ENCODE measurements at places on chromosomes 1 and 21. TPM values are rescaled to one million over a fixed set of nuclear protein-coding genes. Genes with fewer than 3 reads are reported as not detected.

Gene CYP4X1
- total RNA-seq = not detected

Gene CRYZL1
- total RNA-seq = 18.3 TPM

Gene PRAMEF9
- total RNA-seq = not detected

Gene ARHGEF19
- 1.9 TPM for total RNA-seq

Gene C4BPB
- total RNA-seq = not detected

Gene CA6
- not detected for total RNA-seq

Gene TSPAN1
- total RNA-seq = 2.6 TPM

Gene SLC5A3
- total RNA-seq = 20.0 TPM

Gene S100A5
- total RNA-seq = 1.3 TPM

Gene PERM1
- total RNA-seq = not detected

Gene KIAA0040
- total RNA-seq = not detected

Gene WNT2B
- total RNA-seq = 0.23 TPM

Gene CHRM3
- total RNA-seq = not detected

Gene KPNA6
- total RNA-seq = 50.8 TPM

Gene STPG1
- 4.9 TPM for total RNA-seq

Gene KRTAP19-1
- not detected for total RNA-seq

Gene PADI2
- total RNA-seq = 0.86 TPM

Gene PRDM16
- not detected for total RNA-seq

Gene LDLRAD1
- total RNA-seq = not detected

Gene PLXNA2
- total RNA-seq = 17.7 TPM

Gene CYP4A11
- not detected for total RNA-seq

Gene TMEM269
- total RNA-seq = not detected

Gene ASCL5
- not detected for total RNA-seq

Gene FAM151A
- total RNA-seq = not detected

Gene NOS1AP
- 0.98 TPM for total RNA-seq

Gene RGS13
- not detected for total RNA-seq

Gene HNRNPCL1
- not detected for total RNA-seq

Gene AADACL3
- total RNA-seq = not detected

Gene PKLR
- not detected for total RNA-seq

Gene TGFBR3
- total RNA-seq = 2.6 TPM

Gene PGLYRP4
- not detected for total RNA-seq

Gene TMOD4
- total RNA-seq = not detected

Gene HES2
- total RNA-seq = 0.06 TPM

Gene ADGRL4
- total RNA-seq = 2.0 TPM

Gene ELAVL4
- total RNA-seq = not detected
